Effector memory CD4-positive, alpha-beta T cell (primary cell): ENCODE measurements at places on chromosomes 16 and 17.

- no peak for DNase-seq
These were observed 16.4 kb downstream of the LPO start for GRCh38 chr17:58254803-58255202.

- DNase-seq = no peak
These were observed 65.2 kb downstream of the ABCC1 start for GRCh38 chr16:16014329-16015224.

DNA sequence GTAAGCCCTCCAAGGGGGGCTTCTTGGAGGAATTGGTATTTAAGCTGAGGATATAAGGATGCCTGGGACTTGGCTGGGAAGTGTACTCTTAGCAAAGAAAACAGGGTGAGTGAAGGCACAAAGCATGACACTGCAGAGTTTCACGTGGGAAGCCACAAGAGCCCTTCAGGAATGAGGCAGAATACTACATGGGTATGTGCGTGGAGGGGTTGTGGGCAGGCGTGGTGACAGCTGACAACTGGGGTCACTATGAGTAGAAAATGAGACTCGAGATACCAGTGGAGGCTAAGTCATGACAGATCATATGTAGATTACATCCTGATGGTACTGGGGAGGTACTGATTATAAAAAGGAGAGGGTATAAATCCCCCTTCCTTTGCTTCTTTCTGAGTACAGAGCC, 78.1 kb upstream of the XYLT1 start:
- DNase-seq = no peak

- no peak for DNase-seq
These were observed 17.7 kb upstream of the SMURF2 start for GRCh38 chr17:64679710-64680216.

DNA sequence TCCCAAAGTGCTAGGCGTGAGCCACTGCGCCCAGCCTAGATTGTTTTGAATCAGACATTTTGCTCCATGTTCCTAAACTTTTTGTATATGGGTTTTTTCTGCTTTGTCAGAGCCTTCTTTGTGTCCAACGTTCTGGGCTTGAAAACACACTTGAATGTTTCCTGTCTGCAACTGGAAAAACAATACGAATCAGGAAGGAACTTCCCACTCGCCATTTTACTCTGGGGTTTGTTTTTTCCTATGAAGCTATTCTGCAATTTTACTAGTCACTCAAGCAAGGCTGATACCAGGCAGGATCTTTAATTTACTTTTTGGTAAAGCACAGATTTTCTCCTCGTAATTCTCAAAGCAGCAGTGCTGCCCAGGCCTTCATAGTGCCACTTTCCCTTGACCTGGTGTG, 31.6 kb downstream of the ARHGAP17 start:
- DNase-seq = no peak

- DNase-seq = no peak
These were observed 19.1 kb downstream of the ZFHX3 start for GRCh38 chr16:73028721-73029361.

GRCh38 chr17:82883419-82884031, 43.7 kb upstream of the ZNF750 start:
- no peak for DNase-seq

DNA sequence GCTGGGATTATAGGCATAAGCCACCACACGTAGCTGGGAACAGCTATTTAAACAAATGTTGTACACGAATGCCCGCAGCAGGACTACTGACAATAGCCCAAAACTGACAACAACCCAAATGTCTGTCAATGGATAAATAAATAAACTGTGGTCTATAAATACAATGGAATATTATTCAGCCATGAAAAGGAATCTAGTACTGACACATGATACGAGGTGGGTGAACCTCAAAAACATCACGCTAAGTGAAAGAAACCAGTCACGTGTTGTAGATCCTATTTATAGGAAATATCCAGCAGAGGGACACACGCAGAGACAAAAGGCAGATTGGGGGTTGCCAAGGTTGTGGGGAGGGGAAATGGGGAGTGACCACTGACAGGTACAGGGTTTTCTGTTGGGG, 390.0 kb upstream of the TNRC6C start:
- no peak for DNase-seq

- no peak for DNase-seq
These were observed 13.7 kb downstream of the TIMM22 start for GRCh38 chr17:1010586-1010985.

DNA sequence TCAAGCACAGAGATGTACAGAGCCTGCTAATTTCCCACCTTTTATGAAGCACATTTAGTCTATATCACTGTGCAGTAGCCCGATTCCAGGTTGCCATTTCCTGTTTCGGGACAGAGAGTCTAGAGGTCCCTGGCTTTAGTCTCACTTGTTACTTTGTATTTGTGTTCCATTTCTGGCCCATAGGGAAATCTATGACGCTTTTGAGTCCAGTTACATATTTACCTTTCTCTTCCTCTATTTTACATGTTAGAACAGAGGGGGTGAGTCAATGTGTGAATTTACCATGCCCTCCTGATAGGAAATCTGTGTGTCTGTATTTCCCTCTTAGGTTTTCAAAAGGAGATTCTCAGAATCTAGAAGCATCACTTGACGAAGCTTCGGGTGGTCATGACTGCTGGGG, 227.1 kb upstream of the ZFHX3 start:
- no peak for DNase-seq

- DNase-seq = no peak
These were observed 51.0 kb upstream of the GPRC5B start for GRCh38 chr16:19935694-19936093.

DNA sequence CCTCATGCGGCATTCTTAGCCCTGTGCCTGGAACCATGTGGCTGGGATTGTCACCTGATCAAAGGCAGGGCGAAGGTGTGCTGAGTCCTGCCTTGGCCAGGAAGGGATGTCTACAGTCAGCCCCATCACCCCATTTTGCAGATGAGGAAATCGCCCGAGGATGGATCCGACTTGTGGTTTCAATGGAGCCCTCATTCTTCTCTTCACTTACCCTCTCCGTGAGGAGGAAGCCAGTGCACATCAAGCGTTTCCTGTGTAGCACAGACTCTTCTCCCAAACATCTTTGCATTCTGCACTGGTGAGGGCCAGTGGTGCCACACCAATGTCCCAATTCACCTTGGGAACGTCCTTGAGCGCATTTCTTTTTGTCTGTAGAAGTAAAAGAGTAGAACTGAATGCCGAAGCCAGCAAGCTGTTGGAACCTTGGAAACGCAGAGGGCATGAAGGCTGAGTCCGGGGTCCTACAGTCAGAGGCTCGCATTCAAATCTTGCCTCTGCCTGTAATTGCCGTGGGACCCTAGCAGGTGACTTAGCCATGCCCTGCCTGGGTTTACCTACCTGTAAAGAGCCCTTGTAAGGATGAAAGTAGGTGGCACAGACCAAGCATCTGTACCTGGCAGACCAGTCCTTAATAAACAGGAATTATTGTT, 85.4 kb downstream of the IRF8 start:
- DNase-seq = no peak

- no peak for DNase-seq
These were observed 3.4 kb upstream of the CD300C start for GRCh38 chr17:74549343-74549742.

DNA sequence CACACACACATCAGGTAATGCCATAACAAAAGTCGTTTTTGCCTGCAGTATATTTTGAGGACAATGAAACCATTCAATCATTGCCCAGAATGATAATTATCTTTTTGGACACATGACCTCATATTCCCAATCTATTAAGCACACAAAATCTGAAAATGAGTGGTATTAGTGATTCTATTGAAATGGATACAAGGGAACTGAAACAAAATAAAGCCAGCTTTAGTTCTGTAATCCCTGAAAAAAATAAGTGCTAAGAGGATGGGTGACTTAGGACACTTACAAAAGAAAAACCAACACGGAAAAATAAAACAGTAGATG, 128.3 kb upstream of the MAF start:
- no peak for DNase-seq

DNA sequence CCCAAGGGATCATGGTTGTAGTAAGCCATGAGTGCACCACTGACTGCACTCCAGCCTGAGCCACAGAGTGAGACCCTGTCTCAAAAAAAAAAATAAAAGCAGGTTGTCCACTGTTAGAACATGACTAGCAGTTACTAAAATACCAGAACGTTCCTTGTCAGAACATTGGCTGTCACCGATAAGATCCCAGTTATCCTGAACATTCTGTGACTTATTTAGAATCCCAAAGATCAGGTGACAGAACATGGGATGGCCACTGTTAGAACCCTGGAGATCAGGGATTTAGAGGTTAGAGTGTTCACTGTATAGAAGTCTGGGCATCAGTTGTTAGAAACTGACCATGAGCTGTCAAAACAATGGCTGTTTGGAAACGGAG, 8.6 kb downstream of the CES4A start:
- no peak for DNase-seq

- no peak for DNase-seq
These were observed 393 bp downstream of the ANKRD11 start for GRCh38 chr16:89489898-89490438.

DNA sequence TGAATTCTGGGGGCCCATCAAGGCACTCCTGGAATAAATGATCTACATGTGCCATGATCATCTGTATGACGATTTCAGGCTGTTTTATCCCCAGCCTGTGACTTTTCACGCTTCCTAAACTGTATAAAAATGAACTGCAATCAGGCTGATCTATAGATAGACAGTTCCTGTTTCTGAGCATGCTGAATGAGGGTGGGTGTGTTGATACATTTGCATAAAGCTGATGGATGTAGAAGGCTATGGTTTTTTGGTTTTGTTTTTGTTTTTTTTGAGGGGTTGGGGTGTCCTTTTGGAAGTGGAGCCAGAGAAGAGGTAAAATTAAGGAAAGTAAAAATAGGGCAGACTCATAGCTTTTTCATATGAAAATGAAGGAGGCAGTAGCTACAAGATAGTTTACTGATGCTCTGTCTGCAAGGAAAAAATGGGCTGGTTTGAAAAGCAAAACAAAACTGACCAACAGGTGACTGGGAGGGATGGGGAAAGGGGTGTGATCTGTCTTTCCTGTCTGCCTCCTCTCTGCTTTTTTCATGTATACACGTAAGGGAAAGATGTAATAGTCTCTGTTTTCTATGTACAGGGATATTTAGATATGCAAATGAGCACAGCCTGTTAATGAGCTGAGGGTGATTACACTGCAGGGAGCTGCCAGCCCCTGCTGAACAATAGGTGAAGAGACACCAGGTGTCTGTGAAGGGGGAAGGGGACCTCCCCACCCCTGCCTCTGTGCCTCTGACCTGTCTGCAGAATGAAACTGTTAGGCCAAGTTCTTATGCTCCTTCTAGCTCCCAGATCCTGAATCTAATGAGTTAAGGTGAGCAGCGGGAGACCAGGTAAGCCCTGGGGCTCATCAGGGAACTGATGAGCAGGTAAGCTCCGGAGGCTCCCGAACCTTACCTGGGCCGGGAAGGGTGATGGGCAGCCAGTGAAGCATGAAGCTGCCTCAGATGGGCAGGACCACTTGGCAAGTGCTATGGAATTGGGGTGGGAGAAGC, 46.6 kb upstream of the LYRM9 start:
- DNase-seq = no peak

DNA sequence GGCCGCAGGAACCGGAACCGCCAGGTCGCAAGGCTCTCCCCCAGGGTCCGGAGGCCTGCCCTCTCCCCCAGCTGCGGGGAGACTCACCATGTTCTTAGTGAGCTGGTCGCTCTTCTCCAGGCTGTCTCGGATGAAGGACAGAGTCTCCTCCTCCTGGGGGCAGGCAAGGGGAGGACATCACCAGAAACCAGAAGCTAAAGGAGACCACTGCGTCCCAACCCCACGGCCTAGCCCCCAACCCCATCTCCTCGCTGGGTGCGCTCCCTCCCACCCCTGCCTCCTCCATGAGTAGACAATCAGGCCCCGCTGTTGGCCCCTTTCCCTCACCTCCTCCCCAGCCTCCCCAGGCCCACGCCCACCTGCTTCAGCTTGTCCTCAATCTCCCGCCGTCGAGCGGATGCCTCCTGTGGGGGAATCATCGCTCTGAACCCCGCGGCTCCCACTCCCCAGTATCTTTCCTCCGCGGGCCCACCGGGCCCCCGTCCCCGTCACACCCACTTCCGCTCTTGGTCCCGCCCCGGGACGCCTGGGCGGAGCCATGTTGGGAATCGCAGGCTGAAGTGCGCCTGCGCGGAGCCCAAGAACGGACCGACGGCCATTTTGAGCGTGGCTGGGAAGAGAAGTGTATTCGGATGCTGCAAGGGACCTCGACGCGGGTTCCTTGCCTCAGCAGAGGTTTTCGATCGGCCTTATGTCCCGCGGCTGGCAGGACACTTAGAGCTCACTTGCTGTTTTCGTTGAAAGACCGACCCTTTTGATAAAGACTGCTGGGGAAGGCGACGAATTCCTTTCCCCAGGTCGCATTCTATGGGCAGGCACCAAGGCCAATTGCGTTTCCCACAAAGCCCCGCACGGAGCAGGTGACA, at the start of gene EXOC7:
Gene EXOC7, minus strand, starts transcription at position 514 of the 866 bp plus-strand sequence. Its CDS starts 95 bp downstream, at position 419.
- DNase-seq = peak; percentile 88

DNA sequence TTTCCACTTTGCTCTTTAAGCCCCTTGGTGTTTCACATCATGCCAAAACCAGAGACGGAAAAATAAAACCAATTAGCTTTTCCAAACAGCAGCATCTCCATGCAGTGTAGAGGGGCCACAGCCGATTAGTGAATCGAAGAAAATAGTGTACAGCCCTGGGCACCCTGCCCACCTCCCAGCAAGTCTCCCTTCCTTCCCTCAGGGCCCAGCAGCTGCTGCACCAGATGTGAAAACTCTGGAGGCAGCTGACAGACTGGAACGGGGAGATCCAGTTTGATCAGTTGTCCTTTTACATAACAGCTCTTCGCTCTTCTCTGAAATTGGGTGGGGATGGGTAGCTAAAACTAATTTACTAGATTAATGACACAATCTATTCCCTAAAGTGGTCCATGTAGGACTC, 19.3 kb downstream of the TMEM11 start:
- no peak for DNase-seq

- no peak for DNase-seq
These were observed 265.8 kb upstream of the ELAC2 start for GRCh38 chr17:13283606-13284005.

- no peak for DNase-seq
These were observed 16.7 kb upstream of the TOM1L1 start for GRCh38 chr17:54883939-54884338.

- no peak for DNase-seq
These were observed 97.9 kb downstream of the ADCY9 start for GRCh38 chr16:4018391-4018790.

GRCh38 chr17:46745376-46745775, 73.1 kb downstream of the WNT3 start:
- no peak for DNase-seq

- DNase-seq = no peak
These were observed 39.1 kb downstream of the NDEL1 start for GRCh38 chr17:8474826-8475225.
